ENCODE measurements at places on chromosomes 6 and 20. TPM values are rescaled to one million over a fixed set of nuclear protein-coding genes. Genes with fewer than 3 reads are reported as not detected.

DNA sequence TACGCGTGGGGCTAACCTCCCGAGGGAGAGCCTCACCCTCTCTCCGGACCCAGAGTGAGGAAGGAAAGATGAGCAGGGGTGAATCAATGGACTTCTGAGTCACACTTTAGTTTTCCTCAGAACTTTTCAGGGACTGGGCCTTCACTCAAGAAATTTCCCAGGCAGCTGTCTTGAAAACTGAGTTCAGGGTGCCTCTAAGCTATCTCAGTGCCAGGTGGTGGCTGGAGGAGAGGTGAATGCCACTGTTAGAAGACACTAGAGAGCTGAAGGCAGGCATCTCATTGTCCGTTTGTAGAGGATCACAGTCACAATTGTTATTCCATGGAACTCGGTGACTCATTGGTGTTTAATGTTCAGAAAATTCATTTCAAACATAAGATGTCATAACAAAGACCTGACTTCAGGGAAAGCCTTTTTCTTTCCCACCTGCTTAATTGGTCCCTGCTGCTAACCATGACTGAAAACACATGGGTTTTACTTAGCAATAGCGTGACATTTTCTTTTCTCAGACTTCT, 5.3 kb upstream of the SERPINB6 start:
- no peak for DNase-seq

DNA sequence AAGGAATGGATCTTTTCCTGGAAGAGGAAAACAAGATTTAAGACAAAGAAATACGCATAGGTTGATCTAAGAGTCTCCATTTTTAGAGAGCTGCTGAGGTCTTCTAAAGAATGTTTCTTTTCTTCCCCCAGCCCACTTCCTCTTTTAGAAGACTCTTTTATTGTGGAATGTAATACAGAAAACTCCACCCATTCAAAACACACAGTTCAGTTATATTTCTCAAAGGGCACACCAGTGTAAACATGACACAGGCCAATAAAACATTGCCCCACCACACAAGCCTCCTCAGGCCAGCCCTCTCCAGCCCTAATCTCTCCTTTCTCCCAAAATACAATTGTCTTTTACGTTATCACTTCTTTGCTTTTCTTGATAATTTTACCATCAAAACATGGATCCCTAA, 42.8 kb downstream of the SLC35B3 start:
- no peak for DNase-seq

DNA sequence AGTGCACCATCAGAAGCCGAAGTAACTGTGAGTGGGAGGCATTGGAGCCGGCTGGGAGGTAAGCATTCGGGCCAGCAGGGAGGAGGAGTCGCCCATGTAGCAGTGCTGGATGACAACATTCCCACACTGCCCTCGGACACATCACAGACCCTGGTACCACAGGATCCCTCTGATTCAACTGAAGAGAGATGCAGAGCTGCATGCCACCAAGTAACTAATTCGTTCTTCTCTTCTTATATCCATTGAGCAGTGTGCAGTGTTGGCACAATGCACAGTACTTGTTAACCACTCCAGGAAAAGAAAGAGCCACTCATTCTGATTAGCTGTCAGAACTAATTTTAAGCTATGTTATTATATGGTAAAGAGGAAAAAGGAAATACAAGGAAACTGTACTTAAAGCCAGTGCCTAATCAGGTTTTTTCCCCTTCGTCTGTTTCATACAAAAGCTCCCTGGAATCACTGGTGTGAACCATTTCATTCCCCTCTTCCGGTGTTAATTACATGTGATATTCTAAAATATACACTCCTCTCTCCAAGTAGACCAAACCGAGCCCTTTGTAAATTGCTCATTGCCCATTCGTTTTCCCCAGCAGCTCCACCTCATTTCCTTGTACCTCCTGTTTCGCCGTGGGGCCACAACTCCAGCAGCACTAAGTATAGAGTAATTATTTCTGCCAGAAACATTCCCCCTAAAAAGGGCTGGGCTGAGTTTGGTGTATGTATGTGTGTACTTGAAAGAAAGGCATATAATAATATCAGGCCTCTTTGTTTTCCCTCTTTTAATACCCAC, 32.4 kb upstream of the ADTRP start:
- no peak for DNase-seq

- no peak for DNase-seq
Observed at GRCh38 chr6:15524861-15525401, 137.9 kb downstream of the DTNBP1 start.

- DNase-seq, result no peak
Observed at GRCh38 chr6:73088138-73088813, 137.0 kb downstream of the KHDC1L start.

GRCh38 chr6:160015778-160016684, 47.1 kb downstream of the IGF2R start:
- DNase-seq, result no peak

DNA sequence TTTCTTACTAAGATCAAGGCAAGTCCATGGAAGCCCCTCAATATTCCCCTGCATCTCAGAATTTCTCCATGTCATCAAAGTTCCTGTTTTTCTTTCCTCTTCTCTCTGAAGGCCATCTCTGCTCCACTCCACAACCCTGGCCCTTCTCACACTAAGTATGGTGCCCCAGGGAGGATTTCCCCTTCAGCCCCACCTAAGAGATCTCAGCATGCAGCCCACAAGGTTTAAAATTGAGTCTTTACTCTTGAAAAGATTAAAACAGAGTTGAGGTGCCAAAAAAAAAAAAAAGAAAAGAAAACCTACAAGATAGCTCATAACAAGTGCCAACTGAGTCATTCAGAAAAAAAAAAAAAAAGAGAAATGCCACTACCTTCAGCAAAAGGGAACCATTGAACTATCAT, 36.5 kb upstream of the TNFAIP3 start:
- DNase-seq, result no peak

- DNase-seq, result no peak
Observed at GRCh38 chr6:128600397-128600951, 80.1 kb upstream of the PTPRK start.

- no peak for DNase-seq
Observed at GRCh38 chr20:6740096-6740495, 27.4 kb upstream of the BMP2 start.

DNA sequence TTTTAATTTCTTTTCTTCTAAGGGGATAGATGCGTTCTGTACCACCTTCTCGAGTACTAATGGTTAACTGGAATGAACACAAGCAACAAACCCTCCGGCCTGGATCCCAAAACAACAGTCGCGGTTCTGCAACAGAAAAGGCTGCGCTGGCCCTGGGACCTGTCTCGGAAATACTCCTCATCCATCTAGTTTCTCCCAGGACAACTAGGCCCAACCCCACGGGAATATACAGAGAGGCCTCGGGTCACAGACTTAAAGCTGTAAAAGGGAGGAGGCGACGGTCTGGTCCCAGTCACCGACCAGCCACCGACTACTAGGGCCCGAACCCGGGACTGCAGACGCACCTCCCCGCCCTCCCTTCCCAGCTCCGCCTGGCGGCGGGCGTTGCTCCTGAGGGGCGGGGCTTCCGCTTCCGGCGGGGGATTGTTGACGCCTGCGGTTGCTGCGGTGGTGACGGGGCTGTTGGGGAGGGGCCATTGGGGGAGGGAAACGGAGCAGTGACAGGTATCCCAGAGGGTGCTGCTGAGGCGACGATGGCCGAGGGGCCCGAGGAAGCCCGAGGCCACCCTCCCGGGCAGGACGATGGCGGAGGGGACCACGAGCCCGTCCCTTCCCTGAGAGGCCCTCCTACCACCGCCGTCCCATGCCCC, at the start of gene FAM8A1:
FAM8A1 (plus strand) TSS at position 426 of the 650 bp plus-strand sequence; CDS start at position 534, 108 bp downstream.
- peak; percentile 97 for DNase-seq

GRCh38 chr20:54199721-54200176, 8.1 kb upstream of the PFDN4 start:
- peak; percentile 82 for DNase-seq

DNA sequence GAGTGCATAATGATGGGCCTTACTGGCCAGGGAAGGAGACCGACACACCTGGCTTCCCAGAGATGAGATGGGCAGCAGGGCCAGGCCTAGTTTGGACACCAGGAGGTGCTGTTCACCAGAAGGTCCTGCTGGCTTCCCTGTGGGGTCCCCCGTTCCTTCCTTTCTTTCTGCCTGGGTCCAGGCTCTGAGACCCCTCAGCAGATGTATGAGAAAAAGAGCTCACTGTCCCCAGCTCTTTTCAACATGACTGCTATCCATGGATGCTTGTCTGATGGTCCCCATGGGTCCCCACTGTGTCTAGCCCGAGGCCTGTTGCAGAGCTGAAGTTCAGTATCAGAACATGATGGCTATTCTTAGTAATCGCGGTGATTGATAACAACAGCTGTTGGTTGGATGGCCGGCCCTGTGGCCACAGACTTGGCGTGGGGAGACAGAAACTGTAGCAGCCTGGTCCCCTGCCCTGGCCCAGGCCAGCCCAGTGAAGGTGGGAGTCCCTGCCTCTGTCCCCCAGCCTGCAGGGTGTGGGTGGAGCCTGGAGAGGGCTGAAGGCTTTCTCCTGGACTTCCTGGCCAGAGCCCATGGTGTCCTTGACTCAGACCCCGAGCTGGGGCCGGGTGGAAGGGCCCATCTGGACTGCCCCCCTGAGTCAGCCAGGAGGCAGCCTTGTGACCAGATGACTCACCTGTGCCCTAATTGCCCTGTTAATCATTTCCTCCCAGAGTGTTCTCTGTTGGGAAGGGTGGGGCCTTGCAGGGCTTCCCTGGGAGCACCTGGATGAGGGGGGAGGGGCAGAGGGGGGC, 9.9 kb upstream of the BAK1 start:
- DNase-seq, result peak; percentile 52

DNA sequence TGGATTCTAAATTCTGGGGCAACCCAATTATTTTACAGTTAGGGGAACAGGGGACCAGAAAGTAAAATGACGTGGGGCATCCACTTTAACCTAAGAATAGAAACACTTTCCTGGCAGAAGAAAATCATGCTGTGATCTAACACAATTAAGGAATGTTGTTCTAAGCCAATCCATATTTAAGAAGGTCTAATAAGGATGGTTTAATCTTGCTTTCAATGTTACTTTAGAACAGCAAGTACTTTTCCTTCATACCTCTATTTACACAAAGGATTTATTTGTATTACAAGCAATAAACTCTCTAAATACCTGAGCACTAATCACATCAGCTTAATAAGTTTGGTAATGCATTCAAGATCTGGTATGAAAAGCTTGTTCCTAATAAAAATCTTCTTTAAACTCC, 32.4 kb downstream of the SLC2A12 start:
- DNase-seq, result no peak

DNA sequence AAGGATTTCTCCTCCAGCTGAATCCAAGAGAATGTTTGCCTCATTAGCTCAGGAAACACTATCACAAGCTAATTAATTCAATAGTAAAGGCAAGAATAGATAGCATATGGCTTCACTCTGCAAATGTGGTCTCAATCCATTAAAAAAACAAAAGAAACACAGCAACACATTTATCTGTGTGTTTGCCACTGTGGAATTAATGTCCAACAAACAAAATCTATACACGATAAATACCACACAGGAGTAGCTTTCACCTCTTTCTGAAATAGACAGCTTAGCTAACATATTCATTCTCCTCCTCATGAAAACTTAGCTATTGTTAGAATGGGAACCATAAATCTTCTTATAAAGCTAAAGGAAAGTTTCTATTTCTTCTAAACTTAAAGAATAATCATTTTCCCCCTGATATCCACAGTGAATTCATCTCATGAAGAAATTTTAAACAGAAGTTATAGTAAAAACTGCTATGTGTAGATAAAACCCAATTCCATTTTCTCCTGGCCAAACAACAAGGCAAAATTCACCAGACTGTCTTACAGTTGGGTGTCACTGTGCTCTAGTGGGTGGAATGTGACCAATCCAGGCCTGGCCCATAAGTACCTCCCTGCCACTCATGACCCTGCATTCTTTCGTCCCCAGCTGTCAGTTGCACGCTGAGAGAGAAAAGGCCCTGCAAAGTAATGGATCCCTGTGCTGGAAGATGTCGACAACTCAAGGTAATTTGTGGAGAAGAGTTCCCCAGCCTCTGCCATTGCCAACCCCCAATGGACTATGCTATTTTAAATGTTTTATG, 92.9 kb upstream of the NRSN1 start:
- no peak for DNase-seq

- DNase-seq, result no peak
Observed at GRCh38 chr6:14671261-14671681, 553.7 kb downstream of the CD83 start.

GRCh38 chr6:53461696-53462095, 83.2 kb downstream of the GCLC start:
- DNase-seq, result no peak

DNA sequence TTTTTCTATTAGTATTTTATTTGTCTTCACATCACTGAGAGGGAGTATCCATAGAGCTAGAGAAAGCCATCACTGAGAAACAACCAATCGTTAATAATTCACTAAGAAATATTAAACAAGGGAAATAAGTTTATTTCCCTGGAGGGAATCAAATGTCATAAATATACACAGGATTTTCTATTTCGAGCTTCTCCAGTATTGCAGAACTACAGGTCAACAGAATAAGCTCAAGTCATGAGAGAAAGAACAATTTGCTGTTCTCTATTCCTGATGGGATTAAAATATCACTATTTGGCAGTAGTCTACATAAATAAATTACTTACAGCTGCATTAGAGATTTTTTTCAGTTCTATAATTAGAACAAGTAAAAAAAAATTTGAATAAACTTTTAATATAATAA, 2.2 kb upstream of the FAM162B start:
- no peak for DNase-seq

DNA sequence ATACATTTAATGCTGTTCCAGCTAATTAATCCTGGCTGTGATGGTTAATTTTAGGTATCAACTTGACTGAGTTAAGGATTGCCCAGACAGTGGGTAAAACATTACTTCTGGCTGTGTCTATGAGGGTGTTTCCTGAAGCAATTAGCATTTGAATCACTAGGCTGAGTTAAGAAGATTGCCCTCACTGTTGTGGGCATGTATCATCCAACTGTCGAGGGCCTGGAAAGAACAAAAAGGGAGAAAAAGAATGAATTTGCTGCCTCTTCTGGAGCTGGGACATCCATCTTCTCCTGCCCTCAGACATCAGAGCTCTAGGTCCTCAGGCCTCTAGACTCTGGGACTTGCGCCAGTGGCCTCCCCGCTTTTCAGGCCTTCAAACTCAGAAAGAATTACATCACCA, 34.3 kb downstream of the SDHAF4 start:
- no peak for DNase-seq

Gene SAPCD1
- total RNA-seq, result 0.57 TPM

Gene HTR1E
- total RNA-seq, result not detected

Gene OPRM1
- not detected for total RNA-seq

Gene CARMIL1
- total RNA-seq, result 5.4 TPM

Gene CYP24A1
- not detected for total RNA-seq

Gene CRISP3
- total RNA-seq, result not detected

Gene ZSCAN26
- 11.1 TPM for total RNA-seq
